ENCODE measurements at places on chromosomes 7 and 10.

DNA sequence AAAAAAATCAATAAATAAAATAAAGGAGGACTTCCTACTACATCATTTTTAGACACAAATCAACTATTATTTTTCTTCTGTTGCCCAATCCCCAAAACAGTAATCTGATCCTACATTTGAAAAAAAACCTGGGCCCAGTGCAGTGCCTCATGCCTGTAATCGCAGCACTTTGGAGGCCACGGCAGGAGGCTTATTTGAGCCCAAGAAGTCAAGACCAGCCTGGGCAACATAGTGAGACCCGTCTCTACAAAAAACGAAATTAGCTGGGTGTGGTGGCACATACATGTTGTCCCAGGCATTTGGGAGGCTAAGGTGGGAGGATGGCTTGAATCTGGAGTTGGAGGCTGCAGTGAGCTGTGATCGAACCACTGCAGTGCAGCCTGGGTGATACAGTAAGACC lies 2.7 kb upstream of the GTF2I start:
- no peak for DNase-seq

DNA sequence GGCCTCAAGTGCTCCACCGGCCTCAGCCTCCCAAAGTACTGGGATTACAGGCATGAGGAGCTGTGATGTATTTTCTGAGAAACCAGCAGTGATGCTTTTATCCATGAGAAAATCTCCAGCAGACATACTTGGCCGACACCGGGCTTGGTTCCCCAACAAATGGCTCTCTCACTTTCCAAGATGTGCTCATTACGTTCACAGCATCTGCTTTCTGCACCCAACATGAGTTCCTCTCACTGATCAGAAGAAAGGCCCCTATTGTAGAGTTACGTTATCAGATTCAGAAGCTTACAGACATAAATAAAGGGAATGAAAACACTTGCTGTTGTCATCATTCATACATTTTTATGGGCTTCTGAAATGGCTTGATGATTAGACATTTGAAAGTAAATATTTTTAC lies 95.0 kb downstream of the CALD1 start:
- no peak for DNase-seq

- DNase-seq, result no peak
These were observed 28.1 kb downstream of the CSGALNACT2 start for GRCh38 chr10:43166207-43166879.

DNA sequence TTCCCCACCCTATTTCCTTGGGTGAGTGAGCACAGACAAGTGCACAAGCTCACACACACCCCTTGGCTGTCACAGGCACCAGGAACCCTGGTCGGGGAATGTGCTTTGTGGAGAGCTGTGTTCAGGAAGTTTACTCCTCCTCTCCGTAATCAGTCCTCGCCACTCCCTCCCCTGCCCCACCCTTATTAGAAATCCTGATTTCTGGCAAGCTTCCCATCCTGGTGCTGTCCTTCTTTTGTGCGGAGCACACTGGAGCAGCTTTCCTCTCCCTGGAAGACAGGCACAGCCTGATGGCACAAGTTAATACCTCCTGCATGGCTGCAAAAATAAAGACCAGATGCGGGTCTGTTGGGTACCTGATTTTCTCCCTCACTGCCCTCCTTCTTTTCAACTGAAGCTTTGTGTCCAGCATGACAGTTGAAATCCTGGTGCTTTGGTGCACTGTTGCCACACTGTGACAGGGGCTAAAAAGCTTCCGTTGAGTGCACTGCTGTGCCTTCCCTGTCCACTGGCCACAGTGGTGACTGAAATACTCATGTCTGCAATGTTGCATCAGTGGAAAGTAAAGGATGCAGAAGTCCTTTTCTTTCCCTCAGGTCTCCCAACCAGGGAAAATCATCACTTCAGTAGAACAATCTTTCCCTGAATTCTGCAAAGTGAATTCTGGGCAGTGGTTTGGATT lies 55.0 kb downstream of the LRRC4 start:
- no peak for DNase-seq

- no peak for DNase-seq
These were observed 14.1 kb upstream of the CYTH3 start for GRCh38 chr7:6286486-6286885.

- DNase-seq, result no peak
These were observed 15.5 kb downstream of the ACBD5 start for GRCh38 chr10:27225011-27225590.

DNA sequence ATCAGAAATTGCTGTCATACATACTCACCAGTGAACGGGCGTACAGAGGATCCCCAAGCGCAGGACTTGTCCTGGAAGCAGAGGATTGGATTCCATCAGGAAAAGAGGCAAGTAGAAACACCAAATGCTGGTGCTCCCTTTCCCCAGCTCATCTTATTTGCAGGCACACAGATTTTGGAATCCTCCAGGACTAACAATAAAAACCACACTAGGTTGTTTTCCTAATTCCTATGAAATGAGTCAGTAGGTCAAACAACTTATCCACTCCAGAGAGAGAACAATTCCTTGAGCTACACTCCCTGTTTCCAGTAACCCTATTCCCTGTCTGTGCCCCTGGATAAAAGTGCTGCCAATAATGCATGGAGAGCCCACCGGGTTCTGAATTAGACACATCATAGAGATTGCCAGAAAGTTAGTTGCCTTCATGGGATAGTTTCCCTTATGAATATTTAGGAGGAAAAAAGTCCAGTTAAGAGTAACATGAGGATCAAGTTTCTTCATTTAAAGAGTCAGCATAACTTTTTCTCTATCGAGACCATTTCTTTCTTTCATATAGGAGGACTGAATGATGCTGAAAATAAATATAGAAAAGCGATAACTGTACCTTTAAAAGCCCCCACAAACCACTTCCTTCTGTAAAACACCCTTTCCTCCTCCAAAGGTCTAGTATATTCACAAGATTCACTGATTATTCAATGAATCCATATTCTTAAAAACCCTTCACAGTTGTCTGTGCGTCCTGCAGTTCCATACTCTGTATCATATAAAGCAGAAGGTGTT lies 178.3 kb upstream of the KLF14 start:
- no peak for DNase-seq

GRCh38 chr7:90631502-90631901 lies 35.4 kb downstream of the CDK14 start:
- no peak for DNase-seq

DNA sequence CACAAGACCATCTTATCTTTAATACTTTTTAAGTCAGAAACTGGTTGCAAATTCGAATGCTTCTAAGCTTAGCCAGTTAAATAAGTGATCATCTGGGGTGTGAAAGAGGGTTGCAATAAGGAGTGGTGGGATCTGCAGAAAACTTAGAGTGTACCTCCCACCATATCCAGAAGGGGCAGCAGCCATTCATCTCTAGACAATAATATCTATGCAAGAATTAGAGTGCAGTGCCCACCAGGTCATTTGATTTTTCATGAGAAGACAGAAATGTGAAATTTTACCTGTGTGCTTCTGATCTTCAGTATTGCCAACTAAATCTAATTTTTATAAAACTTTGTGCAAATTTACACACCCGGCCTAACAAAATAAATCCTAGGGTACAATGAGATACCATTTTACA lies 127.2 kb upstream of the SP4 start:
- DNase-seq, result no peak

- DNase-seq, result no peak
These were observed 3.4 kb upstream of the PPP2R2D start for GRCh38 chr10:131897297-131897899.

DNA sequence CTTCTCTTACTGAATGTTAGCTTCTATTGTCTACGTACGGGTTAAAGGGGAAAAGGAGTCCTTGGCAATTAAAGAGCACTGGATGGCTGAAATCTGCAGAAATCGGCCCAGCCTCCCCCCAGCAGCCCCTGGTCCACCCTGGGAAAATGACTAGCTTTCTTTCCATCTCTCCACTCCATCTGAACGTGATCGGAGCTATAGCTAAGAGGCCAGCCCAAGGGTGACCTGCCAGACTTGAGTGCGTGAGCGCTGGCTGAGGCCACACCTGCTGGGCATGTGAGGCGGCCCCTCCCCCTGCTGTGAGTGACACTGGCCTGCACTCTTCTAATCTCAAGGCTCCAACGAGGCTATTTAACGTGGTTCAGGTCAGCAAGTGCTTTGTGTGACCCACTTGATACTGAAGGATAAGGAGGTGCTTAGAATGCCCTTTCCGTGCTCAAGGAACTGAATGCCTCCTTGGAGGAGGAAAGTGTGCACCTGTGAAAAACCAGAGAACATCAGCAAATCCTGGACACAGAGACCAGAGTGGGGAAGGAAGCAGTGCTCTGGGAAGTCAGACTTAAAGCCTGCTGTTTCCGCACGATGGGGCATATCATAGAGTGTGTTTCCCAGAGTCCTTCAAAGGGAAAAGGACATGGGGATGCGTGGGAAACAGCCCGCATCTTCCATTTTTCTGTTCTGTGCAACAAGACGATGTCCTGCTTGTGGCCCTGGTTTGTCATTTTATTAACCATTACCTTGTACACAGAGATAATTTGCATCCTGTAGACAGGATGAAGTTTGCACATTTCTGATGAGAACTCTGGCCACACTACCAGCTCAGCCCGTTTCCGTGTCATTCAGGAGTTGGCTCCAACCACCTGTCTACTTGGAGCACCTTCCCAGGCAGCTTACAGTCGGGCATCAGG lies 12.5 kb upstream of the MNX1 start:
- no peak for DNase-seq

GRCh38 chr7:45223728-45224630 lies 66.4 kb downstream of the RAMP3 start:
- no peak for DNase-seq

DNA sequence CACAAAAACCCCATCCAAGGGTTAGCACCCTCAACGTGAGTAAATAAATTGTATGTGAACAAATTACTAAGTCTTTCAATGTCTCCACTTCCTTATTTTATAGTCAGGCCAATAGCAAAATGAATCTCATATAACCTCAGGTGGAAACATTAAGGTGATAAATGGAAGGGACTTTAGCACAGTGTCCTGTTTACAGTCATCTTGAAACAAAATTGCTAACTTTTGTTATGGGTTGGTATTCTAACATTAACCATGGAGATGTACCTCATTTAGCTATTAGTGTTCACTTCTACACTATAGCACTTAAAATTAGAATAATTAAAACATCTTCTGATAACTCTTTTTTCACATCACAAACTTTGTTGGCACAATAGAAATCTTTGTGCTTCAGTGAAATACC lies 255.8 kb upstream of the CNTNAP2 start:
- DNase-seq, result no peak

GRCh38 chr7:725223-726005 lies 1.1 kb upstream of the DNAAF5 start:
- DNase-seq, result no peak

- no peak for DNase-seq
These were observed 31.5 kb upstream of the OR9A4 start for GRCh38 chr7:141884539-141885225.

DNA sequence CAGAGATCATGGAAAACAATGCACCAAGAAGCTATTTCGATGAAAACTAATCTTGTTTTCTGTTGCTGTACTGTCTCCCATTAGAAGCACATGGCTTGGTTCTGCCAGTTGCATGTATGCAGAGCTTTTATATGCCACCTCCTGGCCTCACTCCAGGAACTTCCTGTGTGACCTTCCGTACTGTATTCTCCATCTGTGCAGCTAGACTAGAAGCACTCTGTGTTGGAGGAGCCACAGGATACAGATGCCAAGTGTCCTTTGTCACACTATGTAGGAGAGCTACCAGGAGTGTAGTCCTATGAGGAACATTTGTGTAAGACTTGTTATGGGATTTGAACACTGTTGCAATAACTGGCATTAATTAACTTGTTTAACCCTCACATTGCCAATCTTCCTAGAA lies 503.5 kb upstream of the TPK1 start:
- DNase-seq, result no peak

DNA sequence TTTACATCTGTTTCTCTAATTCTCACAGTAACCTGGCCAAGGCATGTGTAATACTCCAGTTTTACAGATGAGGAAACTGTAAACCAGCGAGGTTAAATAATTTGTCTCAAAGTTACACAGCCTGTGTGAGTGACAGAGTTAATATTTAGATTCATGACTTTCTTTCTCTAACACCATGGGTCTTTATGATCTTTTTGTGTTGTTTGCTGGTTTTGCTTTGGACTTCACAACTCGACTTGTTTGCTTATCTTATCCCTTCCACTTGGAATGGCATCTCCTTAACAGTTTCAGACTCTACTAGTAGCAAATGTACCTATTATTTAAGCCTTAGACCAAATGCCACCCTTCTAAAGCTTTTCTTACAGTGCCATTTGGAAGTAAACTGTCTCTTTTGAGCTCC lies 34.4 kb downstream of the MXI1 start:
- DNase-seq, result no peak

GRCh38 chr10:128854204-128854603 lies 612.8 kb upstream of the MGMT start:
- no peak for DNase-seq

- DNase-seq, result no peak
These were observed 13.4 kb downstream of the TRPV6 start for GRCh38 chr7:142872106-142872675.

DNA sequence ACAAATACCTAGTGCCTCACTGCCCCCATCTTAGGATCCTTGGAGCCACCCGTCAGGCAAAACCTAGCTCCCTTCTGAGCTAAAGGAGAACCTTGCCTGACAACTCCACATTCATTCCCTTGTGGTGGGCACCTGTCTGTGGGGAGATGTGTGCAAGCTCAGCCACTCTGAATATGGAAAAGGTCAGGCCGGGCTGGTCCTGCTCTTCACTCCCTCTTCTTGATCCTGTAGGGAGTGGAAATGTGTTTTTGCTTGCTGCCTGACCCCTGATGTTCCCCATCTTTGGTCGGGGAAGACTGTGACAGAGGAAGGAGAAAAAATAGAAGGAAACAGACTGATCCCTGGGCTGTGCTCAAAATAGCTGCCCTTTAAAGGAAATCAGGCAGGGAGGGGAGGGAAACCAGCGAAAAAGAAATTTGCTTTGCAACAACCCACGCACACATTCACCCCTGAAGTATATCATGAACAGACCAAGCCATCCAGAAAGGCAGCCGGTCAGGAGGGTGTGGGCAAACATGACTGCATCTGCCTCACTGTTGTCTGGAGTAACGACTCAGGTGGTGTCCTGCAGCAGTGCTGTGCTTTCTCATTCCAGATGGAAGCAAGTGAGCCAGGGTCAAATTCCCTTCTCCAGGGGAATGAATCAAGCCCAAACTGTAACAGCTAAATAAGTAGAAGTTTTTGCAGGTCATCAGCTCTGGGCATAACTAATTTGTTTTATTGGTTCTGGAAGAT lies 74.0 kb downstream of the SCRN1 start:
- no peak for DNase-seq

- DNase-seq, result no peak
These were observed 103.1 kb upstream of the RHOBTB1 start for GRCh38 chr10:61047081-61047480.

GRCh38 chr10:21015851-21016250 lies 118.7 kb upstream of the NEBL start:
- DNase-seq, result no peak

- no peak for DNase-seq
These were observed 76.4 kb upstream of the NRP1 start for GRCh38 chr10:33410860-33411234.

DNA sequence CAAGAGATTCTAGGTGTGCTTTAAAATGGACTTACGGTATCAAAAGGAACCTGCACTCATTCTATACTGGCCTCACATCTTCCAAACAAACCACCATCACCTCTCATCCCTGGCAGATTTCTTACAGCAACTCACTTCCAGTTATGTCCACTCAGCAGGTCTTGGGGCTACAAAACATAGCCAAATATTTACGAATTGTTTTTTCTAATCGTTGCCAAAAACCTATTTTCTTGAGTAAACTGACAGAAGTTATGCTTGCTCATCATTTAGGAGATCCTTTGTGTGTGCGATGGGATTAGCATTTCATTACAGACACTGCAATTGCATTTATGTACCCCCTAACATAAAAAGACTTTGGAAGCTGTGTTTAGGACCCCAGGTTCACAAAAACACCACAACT lies 2.7 kb downstream of the KCNMA1 start:
- no peak for DNase-seq

GRCh38 chr7:32941681-32942414 lies 15.4 kb upstream of the FKBP9 start:
- DNase-seq, result no peak

Measured in C1 segment of cervical spinal cord (tissue), 14 donors.